ENCODE measurements at places on chromosomes 5 and 9. TPM values are rescaled to one million over a fixed set of nuclear protein-coding genes. Genes with fewer than 3 reads are reported as not detected.

The STKLD1 gene
- not detected for total RNA-seq

The REEP2 gene
- 10.7 TPM for total RNA-seq

GRCh38 chr9:2377117-2377516 lies 244.5 kb upstream of the VLDLR start:
- DNase-seq, result no peak

The ZER1 gene
- total RNA-seq, result 87.5 TPM

The ECSCR gene
- total RNA-seq, result 24.8 TPM

The CCNJL gene
- total RNA-seq, result 12.4 TPM

DNA sequence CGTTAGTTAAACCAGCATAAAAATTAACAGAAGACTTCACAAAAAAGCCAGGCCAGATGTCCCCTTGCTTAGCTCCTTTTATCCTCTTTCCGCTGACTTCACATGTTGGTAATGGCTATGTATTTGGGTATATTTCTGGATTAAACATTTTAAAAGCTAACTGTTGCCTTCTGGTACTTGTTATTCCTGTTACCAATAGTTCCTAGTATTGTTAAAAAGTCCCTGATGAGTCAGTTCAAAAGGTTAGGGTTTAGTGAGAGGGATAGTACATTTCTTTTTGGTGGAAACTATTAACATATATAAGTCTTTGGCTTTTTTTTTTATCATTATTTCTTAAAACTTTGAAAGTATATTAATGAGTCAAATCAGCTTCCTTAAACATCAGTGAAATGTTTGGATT lies 103.2 kb upstream of the ELL2 start:
- DNase-seq, result no peak

DNA sequence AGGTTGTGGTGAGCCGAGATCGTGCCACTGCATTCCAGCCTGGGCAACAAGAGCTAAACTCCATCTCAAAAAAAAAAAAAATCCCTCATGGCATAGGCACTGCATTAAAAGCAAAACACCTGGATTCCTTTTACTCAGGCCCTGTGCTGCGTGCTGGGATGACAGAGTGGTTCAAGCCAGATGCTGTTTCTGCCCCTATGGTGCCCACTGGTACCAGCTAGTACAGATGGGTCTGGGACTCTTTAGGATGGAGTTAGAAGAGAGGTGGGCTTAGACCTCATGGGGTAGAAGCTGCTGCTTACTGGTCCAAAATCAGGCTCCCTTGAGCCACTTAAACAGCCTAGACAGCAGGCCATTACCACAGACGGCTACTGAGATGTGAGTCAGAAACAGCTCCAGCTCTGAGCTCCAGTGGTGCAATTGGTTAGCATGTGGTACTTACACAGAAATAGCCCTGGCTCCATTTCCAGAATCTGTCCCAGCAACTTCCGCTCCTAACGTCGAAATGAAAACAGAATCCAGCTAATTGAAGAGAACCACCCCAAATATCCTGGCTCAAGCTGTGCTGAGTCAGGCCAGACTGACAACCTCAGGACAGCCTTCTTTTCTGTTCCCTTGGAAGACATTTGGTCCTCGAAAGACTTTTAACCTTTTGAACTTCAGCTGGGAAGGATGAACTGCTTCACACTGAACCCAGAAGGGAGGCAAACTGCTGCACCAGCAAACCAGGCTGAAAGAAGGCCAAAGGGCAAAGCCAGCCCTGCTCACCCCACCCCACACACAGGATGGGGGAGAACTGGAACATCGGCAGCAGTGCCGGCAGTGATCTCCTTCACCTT lies 15.5 kb downstream of the C5orf15 start:
- DNase-seq, result no peak

The KLHL3 gene
- 6.5 TPM for total RNA-seq

DNA sequence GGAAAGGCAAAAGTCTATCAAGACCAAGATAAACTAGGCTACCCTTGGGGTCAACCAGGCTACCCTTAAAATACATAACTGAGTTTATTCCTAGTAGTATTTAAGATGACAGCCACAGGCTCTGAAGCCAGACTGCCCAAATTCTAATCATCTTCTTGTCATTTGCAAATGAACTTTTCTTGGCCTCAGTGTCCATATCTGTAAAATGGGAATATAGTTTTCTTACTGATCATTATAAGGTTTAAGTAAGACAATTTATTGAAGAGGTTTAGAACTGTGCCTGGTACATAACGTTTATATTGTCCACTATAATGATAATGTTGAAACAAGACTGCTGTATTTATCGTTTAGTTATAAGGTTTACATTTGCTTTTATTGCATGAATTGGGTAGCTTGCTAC lies 112.5 kb downstream of the SLC12A2 start:
- DNase-seq, result no peak

The CDH6 gene
- 1.3 TPM for total RNA-seq

The PKN3 gene
- total RNA-seq, result 10.0 TPM

The IDNK gene
- total RNA-seq, result 14.1 TPM

DNA sequence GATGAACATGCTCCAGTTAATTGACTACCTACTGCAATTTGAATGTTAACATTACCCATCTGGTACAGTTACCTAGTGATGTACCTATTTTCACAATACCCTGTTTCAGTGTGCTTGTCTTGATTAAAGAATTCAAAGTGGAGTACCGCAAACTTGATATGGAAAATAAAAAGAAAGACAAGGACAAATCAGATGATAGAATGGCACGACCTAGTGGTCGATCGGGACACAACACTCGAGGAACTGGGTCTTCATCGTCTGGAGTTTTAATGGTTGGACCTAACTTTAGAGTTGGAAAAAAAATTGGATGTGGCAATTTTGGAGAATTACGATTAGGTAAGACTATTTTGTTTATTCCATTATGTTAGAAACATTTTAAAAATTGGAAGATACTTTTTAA lies 33.5 kb downstream of the CSNK1G3 start:
- DNase-seq, result no peak

The GRAMD2B gene
- 165 TPM for total RNA-seq

DNA sequence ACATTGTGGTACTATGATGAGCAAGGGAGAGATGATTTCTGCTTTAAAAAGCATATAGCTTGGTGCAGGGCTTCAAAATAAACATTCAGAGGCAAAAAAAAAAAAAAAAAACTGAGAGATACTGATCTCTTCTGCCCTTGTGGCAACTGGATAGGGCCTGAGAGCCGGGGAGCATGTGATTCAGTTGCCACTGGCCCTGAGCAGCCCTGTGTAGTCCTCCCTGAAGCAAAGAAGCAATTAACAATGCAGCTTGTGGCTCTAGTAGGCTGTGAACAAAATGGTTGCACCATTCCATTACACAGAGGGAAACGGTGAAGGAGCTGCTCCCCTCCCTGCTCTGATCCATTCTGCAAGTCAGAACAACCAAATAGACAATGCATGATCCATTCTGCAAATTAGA lies 347.5 kb upstream of the DAB2 start:
- no peak for DNase-seq

The OCLN gene
- total RNA-seq, result 68.1 TPM

- DNase-seq, result no peak
These were observed 71.2 kb downstream of the ANKRD55 start for GRCh38 chr5:56161927-56162326.

DNA sequence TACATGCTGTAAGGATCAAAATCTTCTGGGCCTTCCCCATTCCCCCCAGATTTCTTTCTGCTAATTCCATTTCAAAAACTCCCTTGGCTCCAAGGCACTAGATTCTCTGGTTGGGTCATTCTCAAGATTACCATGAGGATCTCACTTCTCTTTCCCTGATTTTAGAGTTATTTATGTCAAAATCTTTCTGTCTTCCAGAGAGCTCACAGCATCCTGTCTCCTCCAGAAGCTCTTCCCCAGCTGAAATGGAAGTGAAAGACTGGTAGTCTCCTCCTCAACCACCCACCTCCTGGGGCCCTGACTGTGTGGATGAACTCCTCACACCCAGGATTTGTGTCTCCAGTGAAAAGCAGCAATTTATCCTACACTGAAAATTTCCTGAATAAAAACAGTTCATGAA lies 11.9 kb upstream of the ZNF366 start:
- DNase-seq, result no peak

DNA sequence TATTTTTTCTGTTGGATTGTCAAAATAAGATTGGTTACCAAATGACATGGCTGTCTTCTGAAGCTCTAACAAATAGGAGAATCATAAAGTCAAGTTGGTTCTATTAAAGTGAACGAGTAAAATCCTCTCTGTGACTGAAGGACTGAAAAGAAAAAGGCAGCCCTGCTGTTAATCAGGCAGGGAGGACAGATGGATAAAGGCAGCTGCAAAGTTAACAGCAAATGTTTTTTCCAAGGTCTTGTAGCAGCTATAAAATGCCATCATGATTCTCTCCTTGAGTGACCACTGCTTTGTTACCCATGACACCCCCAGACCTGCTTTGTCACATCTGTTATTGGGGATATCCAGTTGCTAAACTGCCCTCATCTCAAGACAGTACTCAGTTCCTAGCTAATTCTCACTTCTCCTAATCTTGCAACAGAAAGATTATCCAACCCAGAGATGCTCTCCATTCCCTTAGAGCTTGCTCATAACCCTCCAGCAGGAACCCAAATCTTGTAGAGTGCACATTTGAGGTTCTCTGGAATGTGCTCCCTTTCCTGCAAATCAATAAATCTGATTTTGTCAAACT lies 89.7 kb upstream of the PARP8 start:
- no peak for DNase-seq

The TNC gene
- 97.4 TPM for total RNA-seq

The PLPP7 gene
- total RNA-seq, result 1.3 TPM

GRCh38 chr9:98807070-98807813 lies at the start of gene GALNT12:
TSS of gene GALNT12 (plus strand) at chr9:98807670. CDS start at chr9:98807699, 29 bp downstream.
- peak; percentile 87 for DNase-seq

The PCA3 gene
- not detected for total RNA-seq
